ENCODE measurements at places on chromosomes 13 and 19.

DNA sequence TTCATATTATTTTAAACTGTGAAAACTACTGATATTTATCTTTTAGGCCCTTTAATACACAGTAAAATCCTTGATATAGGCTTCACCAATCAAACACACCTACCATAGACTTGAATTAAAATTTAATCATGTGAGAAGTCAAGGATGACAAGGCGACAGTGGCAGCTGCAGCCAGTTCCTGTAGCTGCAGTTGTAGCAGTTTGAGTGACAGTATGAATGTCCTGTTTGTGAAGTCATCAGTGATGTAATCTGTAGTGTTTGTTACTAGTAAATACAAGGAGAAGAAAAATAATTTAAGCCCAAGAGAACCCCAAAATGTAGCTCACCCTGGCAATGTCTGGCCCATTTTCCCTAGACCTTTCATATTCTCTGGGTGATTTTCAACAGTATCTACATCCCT is 897.0 kb downstream of the SLITRK6 start:
- no peak for DNase-seq

DNA sequence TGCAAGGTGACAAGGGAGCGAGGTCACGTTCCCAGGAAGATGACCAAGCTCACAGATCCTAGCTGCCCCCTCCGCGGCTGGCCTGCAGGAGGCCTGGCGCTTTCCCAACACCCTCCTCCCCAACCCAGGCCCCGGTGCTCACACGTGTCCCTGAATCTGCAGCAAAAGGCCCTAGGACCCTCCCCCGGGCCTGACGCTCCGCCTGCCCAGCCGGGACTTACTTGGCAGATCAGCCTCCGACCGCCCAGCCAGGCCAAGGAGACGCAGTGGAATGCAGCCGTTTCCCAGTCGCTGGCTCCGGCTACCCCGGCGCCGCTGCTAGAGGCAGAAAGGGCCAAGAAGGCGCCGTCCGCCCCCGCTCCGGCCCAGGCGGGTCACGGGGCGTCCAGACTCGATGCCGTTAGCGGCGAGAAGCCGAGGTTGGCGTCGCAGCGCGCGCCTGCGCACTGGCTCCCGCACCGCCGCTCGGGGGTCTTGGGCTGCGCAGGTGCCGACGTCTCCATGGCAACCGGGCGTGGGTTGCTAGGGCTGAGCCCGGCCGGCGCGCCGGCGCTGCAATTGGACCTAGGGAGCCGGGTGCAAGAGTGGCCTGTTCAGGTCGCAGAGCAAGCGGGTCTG is at the start of gene PNMA8A:
Gene PNMA8A (minus strand): TSS at position 448 of the 618 bp plus-strand sequence. CDS start 528 bp downstream, outside the sequence.
- peak; percentile 65 for DNase-seq

DNA sequence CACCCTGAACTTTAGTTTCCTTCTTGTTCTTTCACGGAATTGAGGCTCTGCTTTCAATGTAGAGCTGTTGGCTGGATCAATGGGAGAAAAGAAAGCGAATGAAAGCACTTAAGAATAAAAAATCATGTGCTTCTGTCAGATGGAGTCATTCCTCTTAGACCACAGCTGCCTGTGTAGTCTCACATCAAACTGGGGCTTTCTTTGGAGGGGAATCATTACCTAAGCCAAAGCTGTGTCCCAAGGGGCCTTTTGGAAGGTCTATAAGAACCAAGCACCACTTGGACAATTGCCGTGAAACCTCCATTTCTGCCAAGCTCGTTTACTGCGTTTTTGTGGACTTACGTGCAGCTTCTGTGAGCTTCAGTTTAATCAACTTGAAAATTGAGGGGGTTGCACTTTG is 44.2 kb upstream of the RNF113B start:
- DNase-seq = no peak

DNA sequence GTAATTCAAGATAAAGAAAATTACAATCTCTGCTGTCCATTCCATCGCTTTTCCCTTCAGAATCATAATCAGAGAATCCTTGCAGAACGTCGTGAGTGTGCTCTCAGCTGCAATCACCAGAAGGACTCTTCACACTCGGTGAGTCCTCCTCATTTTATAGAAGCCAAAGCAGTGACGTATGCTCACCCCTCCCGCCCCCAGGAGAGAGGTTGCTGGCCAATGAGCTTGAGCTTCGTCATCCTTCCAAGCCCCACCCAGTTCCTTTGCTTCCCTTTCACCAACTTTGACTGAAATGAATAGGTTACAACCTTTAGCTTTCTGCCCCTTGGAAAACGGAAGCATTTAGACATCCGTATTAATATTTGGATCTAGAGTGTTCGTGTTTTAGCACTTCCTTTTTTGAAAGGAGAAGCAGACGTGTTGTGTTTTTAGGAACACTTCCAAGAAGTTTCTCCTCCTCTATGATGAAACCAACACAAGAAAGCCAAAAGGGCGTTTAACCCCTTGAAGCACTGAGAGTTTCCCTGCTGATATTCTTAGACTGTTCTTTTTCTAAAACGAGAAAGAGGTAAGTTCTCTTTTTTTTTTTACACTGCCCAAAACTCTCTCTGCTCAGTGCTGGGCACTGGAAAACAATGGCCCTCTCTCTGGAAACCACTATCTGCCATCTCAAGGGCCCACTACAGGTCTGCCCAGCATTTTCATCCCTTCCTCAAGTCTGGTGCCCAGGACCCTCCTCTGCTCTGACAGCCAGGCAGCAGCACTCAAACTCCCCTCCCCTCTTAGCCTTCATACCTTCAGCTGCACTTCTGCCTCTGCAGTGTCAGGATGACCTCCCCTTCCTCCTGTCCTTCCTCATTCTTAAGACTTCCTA is 44.3 kb upstream of the CEACAM21 start:
- peak; percentile 72 for DNase-seq

GRCh38 chr13:52925775-52926285 is 77.4 kb upstream of the PCDH8 start:
- no peak for DNase-seq

GRCh38 chr19:17184371-17184841 is 30.8 kb upstream of the USE1 start:
- DNase-seq = no peak

DNA sequence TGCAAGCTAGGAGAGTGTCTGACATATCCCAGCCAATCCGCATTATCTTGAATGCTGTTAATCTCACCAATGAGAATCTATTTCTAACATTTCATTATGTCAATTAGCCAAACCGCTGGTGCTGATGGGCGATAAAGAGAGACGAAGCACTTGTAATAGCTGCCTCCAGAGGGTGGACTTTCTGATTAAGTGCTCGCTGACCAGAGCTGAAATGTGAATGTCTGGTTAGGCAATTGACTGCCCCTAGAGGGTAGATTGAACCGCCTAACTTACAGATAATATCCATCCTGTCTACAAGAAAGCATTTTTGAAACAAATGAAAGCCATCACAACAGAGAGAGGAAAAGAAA is 552 bp upstream of the GRWD1 start:
- DNase-seq = no peak

DNA sequence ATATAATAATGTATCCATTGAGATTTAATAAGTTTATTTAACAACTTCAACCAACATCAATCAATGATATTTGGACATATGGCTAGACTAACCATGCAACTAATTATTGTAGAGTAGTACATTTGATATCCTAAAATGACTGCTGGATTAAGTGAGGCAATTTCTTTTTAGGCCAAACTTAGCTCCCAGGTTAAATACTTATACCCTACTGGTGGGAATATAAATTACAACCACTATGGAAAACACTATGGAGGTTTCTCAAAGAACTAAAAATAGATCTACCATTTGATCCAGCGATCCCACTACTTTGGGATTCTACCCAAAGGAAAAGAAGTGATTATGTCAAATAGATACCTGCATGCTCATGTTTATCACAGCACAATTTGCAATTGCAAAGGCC is 345.8 kb downstream of the RBM26 start:
- no peak for DNase-seq

GRCh38 chr19:41352609-41353465 is 885 bp downstream of the TGFB1 start:
- DNase-seq = peak; percentile 77

GRCh38 chr13:93861818-93862217 is 617.7 kb downstream of the DCT start:
- no peak for DNase-seq

DNA sequence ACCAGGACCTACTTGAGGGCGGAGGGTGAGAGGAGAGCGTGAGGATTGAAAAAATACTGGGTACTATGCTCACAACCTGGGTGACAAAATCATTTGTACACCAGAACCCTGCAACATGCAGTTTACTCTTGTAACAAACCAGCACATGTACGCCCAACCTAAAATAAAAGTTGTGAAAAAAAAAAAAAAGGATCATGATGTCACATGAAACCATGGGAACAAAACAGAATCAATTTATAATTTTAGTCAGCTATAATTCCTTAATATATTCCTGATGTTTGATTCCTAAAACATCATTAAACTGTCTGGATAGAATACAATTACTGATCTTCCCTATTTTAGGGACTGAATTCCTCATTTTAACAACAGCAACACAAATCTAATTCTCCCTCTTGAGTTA is 160.6 kb upstream of the SPRY2 start:
- DNase-seq = no peak

- DNase-seq = no peak
These were observed at the start of gene LYPD4 for GRCh38 chr19:41844601-41845000. Gene LYPD4, minus strand, starts transcription at chr19:41844683. Its CDS starts 5,398 bp downstream, at chr19:41839285.

- no peak for DNase-seq
These were observed 3.5 kb downstream of the C19orf33 start for GRCh38 chr19:38307597-38307996.

DNA sequence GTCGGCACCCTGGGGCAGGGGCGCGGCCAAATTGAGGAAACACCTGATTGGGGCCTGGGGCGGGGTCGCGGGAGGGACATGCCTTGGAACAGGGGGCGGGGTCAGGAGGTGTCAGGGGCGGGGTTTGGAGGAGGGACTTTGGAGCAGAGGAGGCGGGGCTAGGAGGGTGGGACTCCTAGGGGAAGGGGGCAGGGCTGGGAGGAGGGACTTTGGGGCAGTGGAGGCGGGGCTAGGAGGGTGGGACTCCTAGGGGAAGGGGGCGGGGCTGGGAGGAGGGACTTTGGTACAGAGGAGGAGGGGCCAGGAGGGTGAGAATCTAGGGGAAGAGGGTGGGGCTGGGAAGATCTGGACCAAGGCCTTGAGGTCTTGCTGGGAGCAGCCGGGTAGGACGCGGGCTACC is 21.9 kb downstream of the GRIN2D start:
- peak; percentile 88 for DNase-seq

DNA sequence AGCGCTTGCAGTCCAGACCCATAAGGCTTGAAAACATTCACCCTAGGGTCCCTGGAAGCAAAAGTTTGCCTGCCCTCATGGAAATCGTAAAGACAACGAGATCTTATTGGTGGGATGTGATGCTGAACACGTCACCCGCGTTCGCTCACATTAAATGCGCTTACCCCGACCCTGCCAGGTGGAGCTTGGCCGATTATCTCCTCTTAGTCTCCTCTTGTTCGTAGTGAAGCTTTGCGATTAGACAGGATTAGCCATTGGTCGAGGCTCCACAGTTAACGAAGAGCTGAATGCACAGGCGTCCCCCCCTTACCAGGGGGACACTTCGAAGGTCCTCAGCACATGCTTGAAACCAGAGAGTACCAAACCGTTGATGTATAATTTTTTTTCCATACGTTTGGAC is 16.0 kb upstream of the KDM4B start:
- no peak for DNase-seq

DNA sequence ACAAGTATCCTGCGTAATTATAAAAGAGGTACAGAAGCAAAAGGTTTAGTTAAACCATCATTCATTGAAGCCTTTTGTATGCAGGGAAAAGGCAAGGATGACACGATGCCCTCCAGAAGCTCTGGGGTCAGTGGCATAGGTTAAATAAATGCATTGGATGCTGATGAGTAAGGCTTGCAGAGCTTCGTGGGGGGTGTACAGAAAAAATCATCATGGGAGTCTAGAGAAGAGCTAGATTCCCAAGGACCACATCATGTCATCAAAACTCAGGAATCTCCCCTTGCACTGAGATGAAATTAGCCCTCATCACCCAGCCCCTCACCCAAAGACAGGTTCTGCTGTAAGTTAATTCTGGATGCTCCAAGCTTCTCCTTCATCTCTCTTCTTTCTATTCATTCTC is 8.3 kb downstream of the FPR1 start:
- no peak for DNase-seq

- no peak for DNase-seq
These were observed 6.7 kb upstream of the MKNK2 start for GRCh38 chr19:2057484-2058469.

DNA sequence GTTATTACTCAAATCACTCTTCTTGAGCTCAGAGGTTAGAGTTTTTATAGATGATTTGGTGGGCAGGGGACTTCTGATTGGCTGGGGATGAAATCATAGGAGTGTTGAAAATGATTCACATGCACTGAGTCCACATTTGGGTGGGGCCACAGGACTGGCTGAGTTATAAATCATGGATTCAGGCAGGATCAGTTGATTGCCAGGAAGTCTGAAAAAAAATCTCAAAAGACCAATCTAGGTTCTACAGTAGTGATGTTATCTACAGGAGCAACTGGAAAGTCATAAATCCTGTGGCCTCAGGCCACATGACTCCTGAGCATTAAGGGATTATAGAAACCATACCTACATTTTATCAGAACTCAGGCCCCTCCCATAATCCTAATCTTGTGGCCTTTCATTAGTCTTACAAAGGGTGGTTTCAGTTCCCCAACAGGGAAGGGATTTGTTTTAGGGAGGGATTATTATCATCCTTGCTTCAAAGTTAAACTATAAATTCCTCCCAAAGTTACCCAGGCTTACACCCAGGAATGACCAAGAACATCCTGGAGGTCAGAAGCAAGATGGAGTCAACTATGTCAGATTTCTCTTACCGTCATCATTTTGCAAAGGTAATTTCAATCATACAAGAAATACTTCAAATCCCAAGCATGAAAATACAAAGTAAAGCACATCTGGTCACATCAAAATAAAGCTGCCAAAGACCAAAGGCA is 5.6 kb upstream of the CCDC70 start:
- no peak for DNase-seq

- DNase-seq = no peak
These were observed at the start of gene STRN4 for GRCh38 chr19:46746281-46747057. Gene STRN4, minus strand, starts transcription at chr19:46746450. Its CDS starts 20 bp downstream, at chr19:46746430.

GRCh38 chr13:110248449-110249143 is 58.4 kb downstream of the COL4A1 start:
- peak; percentile 36 for DNase-seq

GRCh38 chr13:30256713-30257467 is 50.5 kb downstream of the KATNAL1 start:
- no peak for DNase-seq

DNA sequence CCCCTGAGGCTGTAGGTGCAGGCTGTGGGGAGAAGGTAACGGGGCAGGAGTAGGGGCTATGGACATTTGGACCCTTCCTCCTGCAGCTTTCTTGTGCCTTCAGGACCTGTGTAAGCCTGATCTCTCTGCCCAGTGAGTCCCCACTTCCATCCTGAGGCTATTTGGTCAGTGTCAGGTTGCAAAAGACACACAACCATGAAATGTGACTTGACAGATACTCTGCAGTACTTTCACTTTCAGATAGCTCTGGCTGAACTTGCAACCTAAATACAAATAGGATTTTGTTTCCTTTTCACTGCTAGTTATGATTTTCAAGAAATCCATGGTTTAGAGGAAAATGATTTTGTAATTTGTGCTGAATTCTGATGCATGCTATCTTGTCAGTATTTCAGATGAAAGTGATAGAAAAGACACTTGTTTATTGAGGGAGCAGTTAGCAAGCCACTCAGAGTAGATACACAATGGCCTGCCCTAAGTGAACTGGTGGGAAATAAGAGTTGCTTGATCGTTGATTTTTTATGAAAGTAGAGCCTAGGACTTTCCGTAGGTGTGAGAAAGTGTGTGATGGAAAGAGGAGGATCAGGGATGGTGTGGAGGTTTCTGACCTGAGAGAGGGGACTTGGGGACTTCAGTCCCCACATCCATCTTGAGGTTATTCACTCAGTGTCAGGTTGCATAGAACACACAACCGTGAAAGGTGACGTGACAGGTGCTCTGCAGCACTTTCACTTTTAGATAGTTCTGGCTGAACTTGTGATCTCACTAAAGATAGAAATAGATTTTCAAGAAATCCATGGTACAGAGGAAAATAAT is 18.1 kb upstream of the EID2 start:
- DNase-seq = no peak

All from right lobe of liver (tissue), 6 donors.